ENCODE measurements at places on chromosomes 3 and 15.

GRCh38 chr3:36215241-36215640, 165.1 kb upstream of the STAC start:
- DNase-seq: no peak

DNA sequence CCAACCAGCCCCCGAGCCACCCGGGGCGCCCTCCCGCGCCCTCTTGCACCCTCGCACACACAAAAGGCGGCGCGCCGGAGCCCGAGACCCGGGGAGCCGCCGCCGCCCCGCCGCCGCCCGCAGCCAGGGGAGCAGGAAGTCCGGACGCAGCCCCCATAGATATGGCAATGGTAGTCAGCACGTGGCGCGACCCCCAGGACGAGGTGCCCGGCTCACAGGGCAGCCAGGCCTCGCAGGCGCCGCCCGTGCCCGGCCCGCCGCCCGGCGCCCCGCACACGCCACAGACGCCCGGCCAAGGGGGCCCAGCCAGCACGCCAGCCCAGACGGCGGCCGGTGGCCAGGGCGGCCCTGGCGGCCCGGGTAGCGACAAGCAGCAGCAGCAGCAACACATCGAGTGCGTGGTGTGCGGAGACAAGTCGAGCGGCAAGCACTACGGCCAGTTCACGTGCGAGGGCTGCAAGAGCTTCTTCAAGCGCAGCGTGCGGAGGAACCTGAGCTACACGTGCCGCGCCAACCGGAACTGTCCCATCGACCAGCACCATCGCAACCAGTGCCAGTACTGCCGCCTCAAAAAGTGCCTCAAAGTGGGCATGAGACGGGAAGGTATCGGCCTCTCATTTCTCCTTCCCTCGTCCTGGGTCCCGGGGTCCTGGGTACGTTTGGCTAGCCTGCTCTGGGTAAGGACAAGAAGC, 1.6 kb downstream of the NR2F2 start:
- DNase-seq: no peak

DNA sequence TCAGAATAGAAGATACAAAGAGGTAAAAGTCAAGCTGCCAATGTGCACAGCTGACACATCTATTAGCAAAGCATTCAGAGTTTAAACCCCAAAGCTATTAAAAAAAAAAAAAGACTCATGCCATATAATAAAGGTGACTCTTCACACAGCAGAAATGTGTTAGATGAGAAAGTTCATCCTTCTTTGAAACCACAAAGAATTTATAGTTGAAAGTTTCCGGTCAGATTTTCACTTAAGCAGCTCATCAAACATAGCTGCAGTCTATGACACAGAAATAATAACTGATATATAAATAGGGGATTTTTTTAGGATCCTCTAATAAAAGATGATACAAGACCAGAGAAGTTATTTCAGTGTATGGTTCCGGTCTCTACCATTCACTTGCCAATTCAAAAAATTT, 76.6 kb downstream of the WWTR1 start:
- no peak for DNase-seq

GRCh38 chr3:54963641-54964040, 35.8 kb upstream of the LRTM1 start:
- no peak for DNase-seq

GRCh38 chr15:64048781-64049460, 2.6 kb upstream of the DAPK2 start:
- no peak for DNase-seq

GRCh38 chr3:123328851-123329635, 119.8 kb downstream of the ADCY5 start:
- DNase-seq: no peak

DNA sequence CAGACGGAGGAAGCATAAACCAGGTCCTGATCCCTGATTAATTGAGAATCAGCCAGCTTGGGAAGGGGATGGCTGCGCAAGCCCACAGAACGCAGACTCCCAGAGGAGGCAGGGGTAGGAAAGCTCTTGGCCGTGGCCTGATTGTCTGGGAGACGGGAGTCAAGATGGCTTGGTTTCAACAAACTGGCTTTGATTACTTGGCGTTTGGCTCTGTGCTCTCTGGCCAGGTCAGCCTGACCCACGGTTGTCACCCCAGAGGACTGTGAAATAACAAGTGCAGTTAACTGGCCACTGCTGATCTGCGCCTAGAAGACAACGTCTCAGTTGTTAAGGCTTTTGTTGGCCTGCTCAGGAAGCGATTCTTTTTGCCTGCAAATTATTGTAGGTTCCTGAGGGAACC, 387.0 kb upstream of the PROK2 start:
- DNase-seq: no peak

DNA sequence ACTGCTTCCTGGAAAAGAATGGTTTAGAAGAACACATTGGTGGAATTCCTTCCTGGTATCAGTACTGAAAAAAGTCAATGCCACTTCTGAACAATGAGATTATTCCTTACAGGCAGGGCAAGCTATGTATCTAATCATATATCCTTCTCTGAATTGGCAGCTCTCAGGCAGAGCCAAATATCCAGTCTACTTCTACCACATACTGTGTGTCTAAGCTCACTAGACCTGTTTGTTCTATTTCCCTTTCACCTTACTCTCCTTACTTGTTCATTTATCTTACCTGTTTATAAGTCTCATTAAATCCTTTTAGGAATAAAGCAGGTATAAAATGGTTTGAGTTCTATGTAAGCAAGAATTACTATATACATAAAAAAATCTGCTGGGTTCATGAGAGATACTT, 8.3 kb downstream of the SETMAR start:
- DNase-seq: no peak

DNA sequence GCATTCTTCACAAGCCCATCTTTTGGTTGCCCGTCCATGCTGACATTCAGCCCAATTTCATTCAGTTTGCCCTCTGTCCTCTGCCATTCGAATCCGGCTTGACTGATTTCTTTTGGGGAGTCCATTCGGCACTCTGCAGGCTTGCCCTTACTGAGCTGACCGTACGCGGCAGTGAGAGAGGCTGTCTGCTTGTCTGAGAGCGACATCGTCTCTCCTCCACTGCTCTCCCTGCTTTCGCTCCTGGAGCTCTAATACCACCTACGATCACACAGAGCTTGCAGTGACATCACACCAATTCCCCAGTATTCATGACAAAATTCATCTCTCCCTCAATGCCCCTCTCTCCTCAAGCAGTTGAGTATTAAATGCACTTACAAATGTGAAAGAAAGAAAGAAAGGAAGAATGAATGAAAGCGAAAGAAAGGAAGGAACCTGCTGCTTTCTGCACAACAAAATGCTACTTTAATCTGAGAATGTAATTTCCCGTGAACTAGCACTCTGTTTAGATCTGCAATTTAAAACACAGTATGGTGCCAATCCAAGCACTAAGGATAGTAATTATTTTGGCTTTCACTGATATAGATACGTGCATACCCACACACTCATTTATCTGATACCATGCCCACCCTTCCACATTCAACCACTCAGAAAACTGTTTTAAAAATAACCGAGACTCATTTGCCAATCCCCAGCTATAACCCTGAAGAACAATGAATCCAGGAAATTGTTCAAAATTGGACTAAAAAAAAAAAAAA, 89.5 kb downstream of the DHX30 start:
- DNase-seq: no peak

GRCh38 chr15:98733098-98733497, 84.8 kb downstream of the IGF1R start:
- DNase-seq: no peak

GRCh38 chr3:168952551-168952950, 711.0 kb downstream of the MECOM start:
- no peak for DNase-seq

GRCh38 chr15:48507416-48508065, 138.0 kb downstream of the FBN1 start:
- no peak for DNase-seq

DNA sequence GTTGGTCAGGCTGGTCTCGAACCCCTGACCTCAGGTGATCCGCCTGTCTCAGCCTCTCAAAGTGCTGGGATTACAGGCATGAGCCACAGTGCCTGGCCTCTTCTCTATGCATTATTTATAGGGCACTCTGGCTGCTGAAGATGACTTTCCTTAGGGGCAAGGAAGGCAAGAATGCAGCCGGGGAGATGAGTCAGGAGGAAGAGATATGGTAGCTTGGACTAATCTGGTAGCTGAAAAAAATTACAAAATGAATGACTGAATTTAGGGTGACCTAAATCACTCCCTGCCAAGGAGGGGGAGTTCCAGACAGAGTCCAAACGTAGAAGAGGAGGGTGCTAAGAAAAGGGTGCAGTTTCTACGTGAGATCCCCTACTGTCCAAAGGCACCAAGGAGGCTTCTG, 14.2 kb downstream of the RHCG start:
- no peak for DNase-seq

DNA sequence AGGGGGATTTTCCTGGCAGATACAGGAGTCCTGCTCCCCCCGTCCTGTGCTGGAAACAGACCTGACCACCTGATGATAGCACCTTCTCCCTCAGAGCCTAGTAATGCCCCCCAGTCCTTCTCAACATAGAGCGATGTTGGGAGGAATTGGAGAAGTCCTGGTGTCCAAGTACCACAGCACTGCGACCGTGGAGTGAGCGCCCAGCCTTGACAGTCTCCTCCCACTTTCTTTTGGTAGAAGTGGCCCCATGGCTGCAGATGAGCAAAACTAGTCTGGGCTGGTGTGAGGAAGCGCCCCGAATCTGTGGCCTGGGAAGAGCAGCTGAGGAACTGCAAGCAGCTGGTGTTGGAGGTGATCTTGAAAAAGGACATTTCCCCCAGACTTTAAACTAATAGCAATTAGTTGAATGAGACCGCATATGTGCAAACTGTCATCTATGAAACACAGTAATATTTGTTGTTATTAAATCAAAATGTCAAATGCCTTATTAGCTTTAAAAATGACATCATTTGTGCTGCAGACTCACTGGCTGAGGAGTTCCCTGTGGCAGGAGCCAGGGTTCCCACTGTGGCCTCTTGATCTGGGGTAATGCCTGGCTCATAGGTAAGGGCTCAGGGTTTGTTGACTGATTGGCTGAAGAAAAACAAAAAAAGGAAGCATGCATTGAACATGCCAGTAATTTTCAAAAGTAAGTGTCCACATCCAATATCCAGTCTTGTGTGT, 121.8 kb downstream of the CACNA2D3 start:
- no peak for DNase-seq

DNA sequence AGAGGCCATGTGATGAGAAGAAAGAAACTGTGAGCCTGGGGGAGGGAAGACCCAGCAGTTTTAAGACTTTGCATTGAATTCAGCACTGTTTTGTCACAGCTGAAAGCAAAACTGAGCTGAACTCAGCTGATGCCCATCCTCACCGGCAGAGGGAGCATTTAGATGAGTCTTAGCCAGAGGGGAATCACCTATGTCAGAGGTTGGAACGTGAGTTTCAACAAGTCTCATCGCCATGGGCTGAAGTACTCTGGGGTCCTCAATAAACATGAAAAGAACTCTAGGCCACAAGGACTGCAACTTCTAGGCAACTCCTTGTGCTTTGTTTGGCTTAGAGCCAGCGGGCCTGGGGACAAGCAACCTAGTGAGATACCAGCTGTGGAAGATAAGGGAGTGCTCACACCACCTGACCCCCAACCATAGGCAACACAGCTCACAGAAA, 324.5 kb downstream of the TBL1XR1 start:
- peak; percentile 56 for DNase-seq

GRCh38 chr15:52121896-52122295, 9.3 kb upstream of the BCL2L10 start:
- no peak for DNase-seq

DNA sequence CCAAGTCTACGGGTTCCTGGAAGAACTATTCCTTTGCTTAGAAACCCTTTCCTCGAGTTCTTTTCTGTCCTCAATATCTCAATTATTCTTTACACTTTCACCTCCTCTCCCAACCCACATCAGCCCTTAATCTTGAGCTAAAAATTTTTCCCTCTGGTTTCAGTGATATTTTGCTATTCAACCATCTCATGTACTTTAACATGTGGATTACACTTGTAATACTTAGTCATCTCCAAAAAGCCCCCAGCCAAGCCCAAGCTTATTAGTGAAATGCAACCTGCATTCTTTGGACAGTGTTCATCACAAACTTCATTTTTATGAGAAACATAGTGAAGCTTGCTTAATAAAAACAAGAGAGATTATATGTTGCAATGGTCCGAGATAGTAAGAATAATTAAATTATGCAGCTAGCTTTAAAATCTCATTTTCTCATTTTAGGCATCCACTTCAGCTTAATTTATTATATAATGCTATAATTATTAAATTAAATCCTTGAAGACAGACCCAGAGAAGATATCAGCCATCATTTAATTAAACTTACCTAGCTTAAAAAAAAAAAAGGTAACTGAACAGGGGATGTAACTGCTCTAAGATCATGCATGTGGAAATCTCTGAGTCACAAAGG, 534.5 kb upstream of the TBL1XR1 start:
- no peak for DNase-seq

DNA sequence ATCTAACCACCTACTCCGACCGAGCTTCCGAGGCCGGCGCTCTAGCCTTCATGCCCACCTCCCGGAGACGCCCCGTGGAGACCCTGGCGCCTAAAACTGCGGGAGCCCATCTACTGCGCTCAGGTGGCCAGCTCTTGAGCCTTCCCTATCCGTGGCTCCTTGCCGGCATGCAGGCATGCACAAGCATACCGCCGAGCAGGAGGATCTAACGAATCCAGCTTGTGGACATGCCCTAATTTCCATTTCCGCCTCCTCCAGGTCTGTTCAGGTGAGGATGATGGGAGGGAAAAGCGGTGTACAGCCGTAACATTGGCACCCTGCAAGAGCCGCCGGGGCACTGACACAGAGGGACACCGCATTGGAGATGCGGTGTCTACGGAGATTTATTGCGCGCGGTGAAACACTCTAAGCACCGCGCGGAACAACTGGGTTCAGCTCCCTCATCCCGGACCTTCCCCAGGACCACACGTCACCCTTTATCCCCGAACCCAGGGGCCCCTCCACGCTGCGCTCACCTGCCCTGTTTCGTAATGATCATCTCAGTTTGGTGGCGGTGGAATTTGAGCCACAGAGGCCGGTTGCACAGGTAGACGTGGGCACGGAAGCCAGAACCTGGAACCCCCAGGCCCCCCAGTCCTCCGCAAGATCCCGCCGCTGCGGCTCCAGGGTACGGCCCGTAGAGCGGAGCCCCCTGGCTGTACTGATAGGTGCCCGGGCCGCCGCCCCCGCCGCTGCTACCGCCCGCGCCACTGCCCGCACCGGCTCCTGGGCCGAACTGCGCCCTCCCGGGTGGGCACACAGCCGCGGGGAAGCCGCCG, 1.0 kb downstream of the EOMES start:
- no peak for DNase-seq

DNA sequence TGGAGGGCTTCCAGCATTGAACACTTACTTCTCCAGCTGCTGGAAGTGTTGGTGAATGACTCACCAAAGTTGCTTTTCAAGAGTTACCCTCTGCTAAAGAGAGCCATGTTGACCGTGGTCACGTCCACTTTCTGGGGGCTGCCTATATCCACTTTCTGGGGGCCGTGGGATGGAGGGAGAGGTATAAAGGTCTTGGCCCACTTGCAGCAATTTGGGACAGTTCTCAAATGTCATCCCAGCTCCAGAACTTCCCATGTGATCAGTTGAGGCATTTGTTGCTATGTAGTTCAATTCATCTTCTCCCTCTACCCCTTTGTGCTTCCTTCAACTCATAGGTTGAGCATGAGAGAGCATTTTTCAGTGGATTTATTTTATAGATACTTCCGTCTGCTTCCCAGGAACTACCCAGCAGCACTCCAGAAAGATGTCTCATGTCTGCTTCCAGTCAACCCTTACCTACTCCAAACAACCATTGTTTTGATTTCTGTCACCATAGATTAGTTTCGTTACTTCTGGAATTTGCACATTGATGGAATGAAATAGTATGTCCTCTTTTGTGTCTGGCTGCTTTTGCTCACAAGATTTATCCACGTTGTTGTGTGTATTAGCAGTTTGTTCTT, 130.6 kb downstream of the TCF12 start:
- DNase-seq: no peak

- DNase-seq: no peak
Measured at GRCh38 chr15:60682115-60682514, 203.2 kb upstream of the ICE2 start.

- no peak for DNase-seq
Measured at GRCh38 chr3:72118628-72119027, 333.7 kb upstream of the PROK2 start.
